ENCODE measurements at places on chromosomes 16 and 17.
A peak's percentile ranks its signal among the peaks of the same experiment; 100 is the strongest.

- DNase-seq, result no peak
Measured at GRCh38 chr16:11801481-11802021, 4.5 kb upstream of the ZC3H7A start.

DNA sequence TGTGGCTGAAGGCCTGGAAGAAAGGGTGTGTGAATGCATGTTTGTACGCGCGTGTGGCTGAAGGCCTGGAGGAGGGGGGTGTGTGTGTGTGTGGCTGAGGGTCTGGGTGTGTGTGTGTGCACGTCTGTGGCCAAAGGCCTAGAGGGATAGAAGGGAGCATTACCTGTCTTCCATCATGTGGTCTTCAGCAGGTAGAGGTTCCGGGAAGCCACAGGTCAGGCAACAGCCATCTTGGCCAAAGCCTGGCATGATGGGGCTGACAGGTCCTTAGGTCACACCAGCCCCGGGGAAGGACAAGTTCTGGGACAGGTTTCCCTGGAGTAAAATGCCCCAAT is 5.2 kb downstream of the LITAFD start:
- DNase-seq, result no peak

DNA sequence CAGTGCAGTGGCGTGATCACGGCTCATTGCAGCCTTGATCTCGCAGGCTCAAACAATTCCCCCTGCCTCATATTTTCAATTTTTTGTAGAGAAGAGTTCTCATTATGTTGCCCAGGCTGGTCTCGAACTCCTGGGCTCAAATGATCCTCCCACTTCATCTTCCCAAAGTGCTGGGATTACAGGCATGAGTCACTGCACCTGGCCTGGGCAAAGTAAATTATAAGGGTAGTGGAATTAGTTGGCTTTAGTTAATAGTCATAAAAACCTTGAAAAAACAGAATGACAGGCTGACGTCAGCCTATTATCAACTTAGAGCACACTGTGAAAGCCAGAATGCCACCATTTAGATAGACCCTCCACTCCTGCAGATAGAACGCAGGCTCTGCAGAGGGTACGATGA is 43.5 kb upstream of the B4GALNT2 start:
- no peak for DNase-seq

- DNase-seq, result no peak
Measured at GRCh38 chr16:50552476-50553101, 4.4 kb downstream of the NKD1 start.

GRCh38 chr16:49651996-49652395 is 203.9 kb downstream of the ZNF423 start:
- no peak for DNase-seq

DNA sequence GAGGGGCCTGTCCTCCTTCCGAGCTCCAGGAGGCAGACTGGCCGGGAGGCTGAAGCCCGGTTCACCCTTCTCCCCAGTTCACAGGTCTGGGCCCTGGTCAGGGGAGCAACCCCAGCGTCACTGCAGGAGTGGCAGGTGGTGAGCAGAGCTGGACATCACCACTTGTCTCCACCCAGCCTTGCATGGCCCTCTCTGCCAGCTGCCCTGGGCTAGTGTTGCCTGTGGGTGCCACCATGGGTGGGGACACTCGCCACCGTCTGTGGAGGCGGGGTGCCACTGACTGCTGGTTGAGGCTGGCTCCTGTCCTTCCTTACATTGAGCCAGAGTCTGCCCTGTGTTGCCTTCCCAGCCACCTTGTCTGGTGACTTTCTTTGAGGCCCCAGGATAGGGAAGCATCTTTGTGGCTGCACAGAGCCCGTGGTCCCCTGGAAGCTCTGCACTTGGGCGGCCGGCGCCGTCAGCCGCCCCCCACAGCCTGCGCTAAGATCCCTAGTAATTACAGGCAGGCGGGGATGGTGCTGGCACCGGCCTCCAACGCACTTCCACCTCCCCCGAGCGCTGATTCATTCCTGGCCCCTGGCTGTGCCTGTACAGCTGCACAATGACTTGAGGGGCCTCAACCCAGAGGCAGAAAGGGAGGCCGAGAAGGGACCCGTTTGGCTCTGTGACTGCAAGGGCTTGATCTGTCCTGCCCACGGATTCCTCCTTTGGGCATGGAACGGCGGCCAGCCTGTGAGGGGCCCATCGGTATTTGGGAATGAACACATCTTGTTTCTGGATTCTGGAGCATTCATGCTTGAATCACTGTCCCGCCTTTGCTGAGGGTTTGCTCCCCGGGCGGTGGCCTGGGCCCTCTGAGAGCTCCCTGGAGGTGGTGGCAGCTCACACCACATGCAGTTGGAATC is 5.2 kb downstream of the BAIAP2 start:
- DNase-seq, result no peak

GRCh38 chr16:24382762-24383407 is 126.8 kb downstream of the CACNG3 start:
- DNase-seq, result no peak

- no peak for DNase-seq
Measured at GRCh38 chr17:67216578-67217320, 28.2 kb downstream of the HELZ start.

GRCh38 chr17:48139944-48140343 is 32.4 kb downstream of the SNX11 start:
- DNase-seq, result no peak

- no peak for DNase-seq
Measured at GRCh38 chr17:80519091-80519781, 25.4 kb upstream of the RPTOR start.

- DNase-seq, result no peak
Measured at GRCh38 chr16:30740364-30741251, 7.6 kb upstream of the PHKG2 start.

GRCh38 chr16:49460786-49461470 is 87.3 kb downstream of the C16orf78 start:
- DNase-seq, result no peak

DNA sequence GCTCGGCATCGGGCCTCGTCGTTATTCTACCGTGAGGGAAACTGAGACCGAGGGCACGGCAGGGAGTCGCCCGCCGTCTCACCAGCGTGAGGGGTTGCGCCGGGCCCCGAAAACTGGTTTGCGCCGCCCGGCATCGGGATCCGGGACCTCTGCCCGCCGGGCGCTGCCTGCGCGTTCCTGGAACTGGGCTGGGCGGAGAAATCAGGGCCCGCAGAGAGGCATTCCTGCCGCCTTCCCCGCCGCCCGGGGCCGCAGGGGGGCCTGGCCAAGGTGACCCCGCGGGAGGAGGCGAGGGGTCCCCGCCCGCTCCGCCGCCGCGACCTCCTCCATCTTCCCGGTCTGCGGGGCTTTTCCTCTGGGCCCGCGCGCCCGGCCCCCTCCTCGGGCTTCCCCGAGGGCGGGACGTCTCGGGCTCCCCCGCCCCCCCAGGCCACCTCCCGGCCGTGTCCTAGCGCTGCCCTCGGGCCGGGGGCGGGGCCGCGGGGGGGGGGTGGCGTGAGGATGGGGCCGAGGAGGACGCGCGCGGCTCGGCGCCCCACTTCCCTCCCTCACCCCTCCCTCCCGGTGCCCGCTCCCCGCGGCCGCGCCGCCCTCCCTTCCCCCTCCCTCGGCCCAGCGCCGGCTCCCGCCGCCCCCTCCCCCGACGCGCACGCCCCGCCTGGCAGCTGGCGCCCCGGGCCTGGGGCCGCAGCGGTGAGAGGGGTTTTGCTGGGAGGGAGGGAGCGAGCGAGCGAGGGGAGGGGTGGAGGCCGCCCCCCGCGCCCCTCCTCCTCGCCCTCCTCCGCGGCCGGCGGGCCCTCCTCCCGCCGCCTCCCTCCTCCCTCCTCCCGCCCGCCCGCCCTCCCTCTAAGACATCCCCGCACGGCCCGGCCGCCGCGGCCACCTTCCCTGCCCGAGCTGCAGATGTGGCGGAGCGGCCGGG is at the start of gene GLIS2:
Gene GLIS2, plus strand, starts transcription at position 882 of the 922 bp plus-strand sequence. CDS start 16,214 bp downstream, outside the sequence.
- peak; percentile 53 for DNase-seq

DNA sequence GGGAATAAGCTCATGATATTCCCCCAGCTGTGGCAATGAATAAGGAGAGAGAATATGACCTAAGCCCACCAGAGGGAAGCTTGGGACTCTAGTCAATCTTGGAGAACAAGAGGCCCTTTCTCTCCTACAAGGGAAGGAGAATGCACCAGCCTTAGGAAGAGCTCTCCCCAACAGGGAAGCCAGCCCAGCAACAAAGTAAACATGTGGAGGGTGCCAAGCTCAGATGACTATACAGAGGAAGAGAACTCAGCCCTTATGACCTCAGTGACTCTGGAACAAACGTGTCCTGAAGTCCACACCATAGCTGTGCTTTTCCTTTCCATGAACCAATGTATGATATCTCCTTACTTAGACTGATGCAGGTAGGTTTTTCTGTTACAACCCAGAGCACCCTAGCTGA is 219.7 kb downstream of the GSG1L start:
- DNase-seq, result no peak

- no peak for DNase-seq
Measured at GRCh38 chr17:74742153-74742515, 5.1 kb downstream of the RAB37 start.

DNA sequence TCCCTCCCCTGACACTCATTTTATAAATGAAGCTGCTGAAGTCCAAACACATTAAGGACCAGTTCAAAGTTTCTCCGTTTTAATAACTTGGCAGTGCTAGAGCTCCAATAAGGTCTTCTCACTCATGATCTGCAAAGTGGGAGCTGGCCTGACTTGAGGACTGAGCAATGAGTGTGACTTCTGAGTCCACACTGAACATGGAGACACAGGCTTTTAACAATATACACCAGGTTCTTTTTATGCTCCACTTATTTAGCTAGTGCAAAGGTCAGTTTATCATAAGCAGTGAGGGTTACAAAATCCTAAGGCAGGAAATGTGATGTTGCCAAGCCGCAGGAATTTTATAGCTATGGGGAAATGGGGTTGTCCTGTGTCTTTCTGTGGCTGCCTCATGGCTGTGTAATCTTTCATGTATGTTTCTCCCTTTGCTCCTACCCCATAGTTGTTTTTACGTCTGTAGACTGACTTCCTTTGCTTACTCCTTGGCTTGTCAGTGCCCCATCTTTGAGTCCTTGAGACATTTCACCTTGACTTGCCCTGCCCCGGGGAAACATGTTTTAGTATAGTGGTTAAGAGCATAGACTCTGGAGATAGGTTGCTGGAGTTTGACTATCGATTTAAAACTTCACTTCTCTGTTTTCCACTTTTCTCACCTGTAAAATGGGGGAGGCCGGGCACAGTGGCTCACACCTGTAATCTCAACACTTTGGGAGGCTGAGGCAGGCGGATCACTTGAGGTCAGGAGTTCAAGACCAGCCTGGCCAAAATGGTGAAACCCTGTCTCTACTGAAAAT is 12.2 kb upstream of the MMD start:
- no peak for DNase-seq

DNA sequence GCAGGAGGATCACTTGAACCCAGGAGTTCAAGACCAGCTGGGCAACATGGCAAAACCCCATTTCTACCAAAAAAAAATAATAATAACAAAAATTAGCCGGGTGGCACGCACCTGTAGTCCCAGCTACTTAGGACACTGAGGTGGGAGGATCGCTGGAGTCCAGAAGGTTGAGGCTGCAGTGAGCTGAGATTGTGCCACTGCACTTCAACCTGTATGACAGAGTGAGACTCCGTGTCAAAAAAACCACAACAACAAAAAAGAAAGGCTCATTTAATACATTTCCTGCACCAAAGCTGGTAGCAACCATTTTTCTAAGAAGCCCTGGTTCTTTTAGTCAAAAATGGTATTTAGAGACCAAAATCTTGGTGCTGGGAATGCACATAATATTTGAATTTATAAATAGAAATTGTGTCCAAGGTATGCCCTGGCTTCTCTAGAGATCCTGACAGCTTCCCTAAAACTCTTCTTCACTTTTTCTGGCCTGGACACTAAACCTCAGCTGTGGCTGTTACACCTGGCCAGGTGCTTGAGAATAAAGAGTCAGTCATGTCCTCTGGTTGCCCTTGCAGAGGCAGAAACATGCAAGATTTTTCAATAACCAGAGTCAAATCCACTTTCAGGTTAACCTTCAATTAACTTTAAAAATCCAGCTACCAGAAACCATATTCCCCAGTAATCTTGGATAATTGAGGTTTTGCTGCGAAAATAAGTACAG is 35.9 kb downstream of the SCNN1B start:
- no peak for DNase-seq

DNA sequence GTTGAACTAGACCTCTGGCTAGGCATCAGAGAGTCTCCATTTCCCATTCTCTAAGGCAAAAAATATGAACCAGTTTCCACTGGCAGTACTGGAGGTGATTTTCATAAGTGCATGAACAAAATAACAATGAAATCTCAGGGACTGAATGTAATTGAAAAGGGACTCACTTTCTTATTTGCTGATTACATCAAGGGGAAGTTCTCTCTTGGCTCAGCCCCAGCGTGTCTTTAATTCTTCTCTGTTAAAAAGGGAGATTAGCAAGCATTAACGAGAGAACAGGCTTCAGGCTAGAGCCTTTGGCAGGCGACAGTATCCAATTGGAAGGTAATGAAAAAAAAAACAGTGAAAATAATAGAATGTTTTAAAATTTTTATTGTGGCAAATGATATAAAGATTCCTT is 34.0 kb upstream of the ADAMTS18 start:
- DNase-seq, result no peak

GRCh38 chr16:21038197-21038596 is 112.4 kb downstream of the DNAH3 start:
- DNase-seq, result no peak

- DNase-seq, result no peak
Measured at GRCh38 chr17:57948555-57949420, 6.4 kb downstream of the CUEDC1 start.

GRCh38 chr17:40399185-40399584 is 18.5 kb downstream of the TOP2A start:
- DNase-seq, result peak; percentile 63

DNA sequence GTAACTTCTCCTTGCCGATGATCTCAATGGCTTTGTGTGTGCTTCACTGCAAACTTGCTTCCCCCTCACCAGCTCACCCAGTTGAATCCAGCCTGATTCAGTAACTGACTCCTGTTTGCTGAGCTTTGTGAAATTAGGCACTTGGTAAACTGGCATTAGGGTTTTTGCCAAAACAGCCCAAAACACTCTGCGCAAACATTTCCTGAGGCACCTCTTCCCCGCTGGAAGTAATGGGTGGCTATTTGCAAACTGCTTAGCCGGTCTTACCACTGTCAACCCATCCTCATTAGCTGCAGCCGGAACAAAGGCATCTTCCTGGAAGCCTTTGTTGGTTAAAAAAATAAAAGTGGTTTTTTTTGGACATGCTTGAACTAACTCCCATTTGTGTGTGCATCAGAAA is 353.2 kb downstream of the MAF start:
- no peak for DNase-seq

GRCh38 chr17:38562903-38563302 is 42.8 kb downstream of the SRCIN1 start:
- no peak for DNase-seq

DNA sequence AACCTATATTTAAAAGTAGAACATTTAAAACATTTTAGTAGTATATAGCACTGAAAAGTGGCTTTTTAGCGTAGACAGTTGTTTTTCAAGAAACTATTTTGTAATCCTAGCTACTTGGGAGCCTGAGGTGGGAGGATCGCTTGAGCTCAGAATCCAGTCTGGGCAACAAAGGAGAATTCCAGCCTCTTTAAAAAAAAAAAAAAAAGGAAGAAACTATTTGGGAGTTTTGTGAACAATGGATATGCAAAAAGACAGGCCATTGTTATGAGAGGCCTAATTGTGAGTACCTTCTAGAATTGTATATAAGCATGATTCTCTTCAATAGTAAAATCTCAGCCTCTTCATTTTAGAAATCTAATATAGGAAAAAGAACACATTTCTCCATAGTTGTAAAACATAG is 17.6 kb downstream of the OMG start:
- DNase-seq, result no peak

GRCh38 chr17:67119102-67119501 is 74.7 kb downstream of the CACNG1 start:
- no peak for DNase-seq

GRCh38 chr16:70481929-70482536 is 27.6 kb downstream of the FCSK start:
- DNase-seq, result no peak

GRCh38 chr17:75822119-75822799 is 21.9 kb downstream of the UNC13D start:
- DNase-seq, result peak; percentile 37
